ENCODE measurements at places on chromosomes 2 and 18.

- no peak for DNase-seq
Observed at GRCh38 chr2:133143645-133144044, 424.6 kb downstream of the NCKAP5 start.

GRCh38 chr2:11710632-11711353 lies 35.6 kb upstream of the LPIN1 start:
- DNase-seq: no peak

DNA sequence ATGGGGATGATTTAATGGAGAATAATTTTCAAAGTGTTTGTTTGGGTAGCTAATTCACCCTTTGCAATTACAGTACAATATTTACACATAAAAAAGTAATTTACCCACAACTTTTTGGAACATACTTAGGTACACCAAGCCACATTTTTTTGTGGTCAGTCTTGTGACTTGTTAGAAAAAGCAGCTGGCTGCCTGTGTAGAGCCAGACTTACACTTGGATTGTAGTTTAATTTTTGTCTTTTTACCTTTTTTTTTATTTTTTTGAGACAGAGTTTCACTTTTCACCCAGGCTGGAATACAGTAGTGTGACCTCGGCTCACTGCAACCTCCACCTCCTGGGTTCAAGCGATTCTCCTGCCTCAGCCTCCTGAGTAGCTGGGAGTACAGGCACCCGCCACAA lies 45.4 kb downstream of the RALBP1 start:
- no peak for DNase-seq

- no peak for DNase-seq
Observed at GRCh38 chr2:229375251-229375650, 104.2 kb upstream of the PID1 start.

DNA sequence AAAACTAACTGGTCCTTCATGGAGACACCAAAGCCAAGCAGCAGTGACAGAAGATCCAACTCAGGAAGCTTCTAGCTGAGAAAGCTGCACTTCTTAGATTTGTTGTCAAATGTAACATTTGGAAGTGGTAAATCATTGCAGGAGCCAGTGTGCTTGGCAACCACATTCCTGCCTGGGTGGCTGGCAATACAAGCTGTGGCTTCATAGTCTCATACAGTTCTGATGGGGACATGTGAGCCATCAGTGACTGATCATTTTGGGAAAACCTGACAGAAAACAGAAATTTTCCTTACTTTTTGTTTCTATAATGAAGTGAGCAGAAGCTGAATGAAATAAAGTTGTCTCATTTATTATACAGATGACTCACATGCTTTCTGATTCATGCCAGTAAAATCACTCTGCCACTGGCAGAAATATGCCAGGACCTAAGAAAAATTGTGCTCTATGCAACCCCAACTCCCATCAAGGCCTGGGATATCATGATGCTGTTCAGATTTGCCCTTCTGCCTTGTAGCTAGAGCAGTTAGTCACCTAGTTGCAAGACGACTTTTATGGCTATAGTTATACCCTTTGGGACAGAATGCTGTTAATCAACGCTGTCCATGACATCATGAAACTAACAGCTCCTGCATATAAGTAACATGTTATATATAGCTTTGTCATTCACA lies 508.1 kb downstream of the ADCYAP1 start:
- no peak for DNase-seq

DNA sequence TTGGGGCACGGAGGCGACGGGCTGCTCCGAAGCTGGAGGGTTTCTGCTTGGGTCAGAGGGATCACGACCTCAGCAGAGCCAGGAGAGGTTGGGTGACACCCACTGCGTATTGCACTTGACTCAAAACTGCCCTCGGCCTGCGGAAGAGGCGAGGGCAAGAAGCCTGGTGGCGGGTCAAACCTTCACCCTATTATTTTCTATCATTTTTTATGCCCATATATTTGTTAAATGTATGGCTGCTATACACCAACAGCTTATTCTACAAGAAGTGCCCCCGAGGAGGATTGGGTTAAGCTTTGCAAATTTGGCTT lies 12.6 kb upstream of the SATB2 start:
- no peak for DNase-seq

DNA sequence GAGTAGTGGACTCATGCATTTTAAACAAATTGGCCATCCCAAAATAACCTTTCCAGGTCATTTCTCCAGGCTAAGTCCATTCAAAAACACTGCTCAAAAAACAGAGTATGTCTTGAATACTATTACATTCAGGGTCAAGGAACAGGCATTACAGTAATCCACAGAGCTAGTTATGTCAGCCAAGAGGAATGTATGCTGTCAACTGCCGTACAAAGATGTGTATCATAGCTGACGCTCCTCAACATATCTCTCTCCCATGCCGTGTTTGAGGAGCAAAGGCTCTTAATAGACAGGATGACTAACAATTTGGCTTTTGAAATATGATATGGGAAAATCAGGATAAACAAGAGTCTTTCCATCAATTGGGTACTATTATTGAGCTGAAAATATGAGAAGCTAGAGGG lies 68.8 kb upstream of the KCTD1 start:
- DNase-seq: no peak

DNA sequence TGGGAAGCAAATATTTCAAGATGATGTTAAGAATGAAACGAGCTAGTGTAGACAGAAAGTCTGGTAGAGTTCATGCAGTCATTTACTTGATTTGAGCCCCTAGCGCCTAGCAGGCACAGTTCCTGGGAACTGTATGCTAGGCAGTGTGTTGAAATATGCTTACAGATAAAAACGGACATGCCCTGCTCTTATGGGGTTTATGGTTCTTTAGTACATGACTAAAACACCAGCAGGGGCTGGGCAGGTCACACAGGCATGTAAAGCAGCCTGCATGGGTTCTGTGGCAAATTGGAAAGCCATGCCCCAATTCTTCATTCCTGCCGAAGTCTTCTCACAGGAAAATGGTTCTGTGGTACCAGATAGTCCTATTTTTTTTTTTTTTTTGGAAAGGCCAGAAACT lies 27.3 kb upstream of the MGAT5 start:
- no peak for DNase-seq

GRCh38 chr2:72300147-72300684 lies 152.6 kb upstream of the CYP26B1 start:
- DNase-seq: no peak

- DNase-seq: no peak
Observed at GRCh38 chr2:107281637-107282036, 395.7 kb upstream of the ST6GAL2 start.

- DNase-seq: no peak
Observed at GRCh38 chr2:62415019-62415431, 91.0 kb downstream of the TMEM17 start.

GRCh38 chr2:129923265-129924091 lies 56.0 kb upstream of the RAB6C start:
- DNase-seq: no peak
